NCI-H2227 treated with DMSO at 0.1 percent for 48 hours (cell line): ENCODE measurements at places on chromosomes 4 and X.

DNA sequence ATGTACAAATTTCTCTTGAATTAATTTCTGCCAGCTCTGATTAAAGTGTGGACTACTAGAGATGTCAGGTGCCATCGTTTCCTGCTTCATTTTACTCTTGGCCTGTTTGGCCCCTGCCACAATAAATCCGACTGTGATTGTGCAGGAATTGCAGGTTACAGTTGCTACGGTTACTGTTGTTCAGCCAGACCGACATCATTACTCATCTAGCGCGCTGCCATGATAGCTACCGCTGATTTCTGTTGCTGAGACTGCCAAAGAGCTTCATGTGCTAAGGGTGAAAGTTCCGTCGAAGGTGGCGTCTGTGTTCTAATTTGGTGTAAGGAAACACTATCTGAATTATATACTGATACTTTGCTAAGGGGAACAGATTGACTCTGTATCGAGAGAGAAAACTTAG, 22.1 kb downstream of the SLIT2 start:
- DNase-seq: peak; percentile 82

- DNase-seq: peak; percentile 40
These were observed 1.7 kb upstream of the METTL14 start for GRCh38 chr4:118683513-118683912.

DNA sequence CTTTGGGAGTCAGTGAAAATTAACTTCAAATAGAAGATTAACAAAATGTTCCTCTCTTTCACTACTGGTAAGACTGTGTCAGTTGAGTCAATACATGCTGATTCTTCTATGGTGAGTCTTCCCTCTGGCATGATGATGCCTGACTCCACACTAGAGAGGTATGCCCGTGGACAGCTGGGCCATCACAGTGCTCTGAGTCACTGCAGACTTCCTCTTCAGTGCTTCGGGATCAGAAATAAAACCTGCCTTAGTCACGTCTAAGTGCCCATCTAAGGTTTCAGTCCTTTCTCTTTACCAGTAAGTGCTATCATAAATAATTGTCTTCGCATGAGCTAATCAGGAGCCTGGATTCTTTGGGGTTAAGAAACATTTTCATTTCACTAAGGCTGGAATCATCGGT, 1.6 kb upstream of the ASB5 start:
- peak; percentile 2 for DNase-seq

- DNase-seq: no peak
These were observed 179.9 kb downstream of the AR start for GRCh38 chrX:67723580-67724351.

GRCh38 chr4:22167201-22167600, 218.6 kb upstream of the KCNIP4 start:
- DNase-seq: no peak

GRCh38 chrX:97685753-97686152, 802.0 kb downstream of the RPA4 start:
- no peak for DNase-seq

DNA sequence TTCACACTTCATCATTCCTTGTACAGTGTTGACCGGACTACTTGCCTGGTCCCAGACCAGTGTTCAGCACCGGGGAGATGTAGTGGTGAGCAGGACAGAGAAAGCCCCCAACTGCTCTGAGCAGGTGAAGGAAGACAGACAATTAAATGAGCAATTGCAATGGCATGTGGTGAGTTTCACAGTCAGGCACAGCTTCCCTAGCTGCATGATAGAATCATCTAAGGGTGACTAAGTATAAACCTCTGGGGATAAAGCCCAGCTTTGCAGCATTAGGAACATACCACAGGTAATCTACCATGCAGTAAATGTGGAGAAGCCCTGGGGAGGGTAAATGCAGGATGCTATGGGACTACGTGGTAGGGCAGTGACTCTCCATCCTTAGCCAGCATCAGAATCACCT, 47.8 kb downstream of the TMA16 start:
- no peak for DNase-seq

- DNase-seq: no peak
These were observed 221.7 kb downstream of the APBB2 start for GRCh38 chr4:40992472-40993295.

DNA sequence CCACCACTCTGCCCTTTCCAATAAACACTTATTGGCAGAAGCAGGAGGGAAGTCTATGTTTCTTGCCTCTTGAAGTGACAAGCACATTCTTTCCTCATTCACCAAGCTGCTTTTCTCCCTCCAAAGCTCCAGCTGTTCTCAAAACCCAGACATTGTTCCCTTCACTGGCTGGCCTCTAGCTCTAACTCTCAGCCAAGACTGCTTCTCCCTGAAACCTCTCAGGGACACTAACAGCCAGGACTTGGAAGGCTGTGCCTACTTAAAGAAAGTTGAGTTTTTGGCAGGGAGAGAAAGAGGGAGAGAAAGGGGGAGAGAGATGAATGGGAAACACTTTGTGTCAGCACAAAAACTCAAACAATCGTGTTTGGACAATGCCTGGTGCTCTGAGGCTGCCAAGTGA, 99.5 kb downstream of the COX18 start:
- DNase-seq: no peak

DNA sequence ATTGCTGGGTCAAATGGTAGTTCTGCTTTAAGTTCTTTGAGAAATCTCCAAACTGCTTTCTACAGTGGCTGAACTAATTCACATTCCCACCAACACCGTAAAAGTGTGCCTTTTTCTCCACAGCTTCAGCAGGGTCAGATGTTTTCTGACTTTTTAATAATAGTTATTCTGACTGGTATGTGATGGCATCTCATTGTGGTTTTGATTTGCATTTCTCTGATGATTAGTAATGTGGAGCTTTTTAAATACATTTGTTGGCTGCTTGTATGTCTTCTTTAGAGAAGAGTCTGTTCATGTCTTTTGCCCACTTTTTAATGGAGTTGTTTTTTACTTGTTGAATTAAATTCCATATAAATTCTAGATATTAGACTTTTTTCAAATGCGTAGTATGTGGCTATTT, 257.5 kb upstream of the ANKRD50 start:
- no peak for DNase-seq

DNA sequence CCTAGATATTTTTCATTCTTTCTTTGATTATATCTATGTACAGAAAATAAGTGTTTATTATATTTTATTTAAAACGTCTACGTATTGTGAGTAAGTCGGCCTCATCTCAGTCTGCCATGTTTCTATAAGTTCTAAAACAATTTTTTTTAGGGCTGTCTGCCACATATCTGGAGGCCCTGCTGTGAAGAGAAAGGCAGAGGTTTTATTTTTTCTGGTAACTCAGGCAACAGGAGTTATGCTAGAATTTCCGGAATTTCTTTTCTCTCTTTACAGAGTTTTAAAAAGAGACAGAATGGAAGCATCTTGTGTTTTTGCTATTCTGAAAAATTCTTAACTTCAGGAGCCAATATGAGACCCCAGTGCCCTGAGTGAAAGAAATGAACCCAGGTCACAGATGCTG, 1124.0 kb upstream of the TENM3 start:
- no peak for DNase-seq

GRCh38 chr4:128846063-128846462, 36.6 kb downstream of the JADE1 start:
- DNase-seq: no peak

GRCh38 chrX:10938365-10938923, 172.7 kb upstream of the HCCS start:
- DNase-seq: no peak

- DNase-seq: no peak
These were observed 3.7 kb downstream of the MYOZ2 start for GRCh38 chr4:119139311-119139710.

DNA sequence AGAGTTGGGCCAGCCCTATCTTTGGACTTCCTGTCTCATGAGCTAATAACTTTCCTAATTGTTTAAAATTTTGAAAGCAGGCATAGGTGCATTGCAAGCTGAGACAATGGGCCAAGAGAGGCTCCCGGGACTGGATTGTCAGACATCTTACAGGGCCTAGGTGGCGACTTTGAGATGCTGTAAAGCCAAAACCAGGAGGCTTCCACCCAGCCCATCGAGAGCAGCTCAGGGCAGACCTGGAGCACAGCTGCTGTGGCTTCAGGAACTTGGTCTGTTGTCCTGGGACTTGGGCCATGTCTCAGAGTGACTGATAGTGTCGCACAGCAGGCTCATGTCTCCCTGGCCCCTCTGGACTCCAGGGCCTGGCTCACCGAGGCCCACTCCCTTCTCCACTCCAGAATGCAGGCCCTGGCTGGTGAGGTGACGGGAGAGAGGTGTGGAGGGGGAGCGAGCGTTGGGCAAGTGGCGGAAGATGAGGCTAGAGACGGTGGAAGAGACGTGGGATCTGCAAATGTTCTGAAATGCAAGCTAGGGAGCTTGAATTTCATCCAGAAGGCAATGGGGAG, 24.1 kb upstream of the MTM1 start:
- no peak for DNase-seq

DNA sequence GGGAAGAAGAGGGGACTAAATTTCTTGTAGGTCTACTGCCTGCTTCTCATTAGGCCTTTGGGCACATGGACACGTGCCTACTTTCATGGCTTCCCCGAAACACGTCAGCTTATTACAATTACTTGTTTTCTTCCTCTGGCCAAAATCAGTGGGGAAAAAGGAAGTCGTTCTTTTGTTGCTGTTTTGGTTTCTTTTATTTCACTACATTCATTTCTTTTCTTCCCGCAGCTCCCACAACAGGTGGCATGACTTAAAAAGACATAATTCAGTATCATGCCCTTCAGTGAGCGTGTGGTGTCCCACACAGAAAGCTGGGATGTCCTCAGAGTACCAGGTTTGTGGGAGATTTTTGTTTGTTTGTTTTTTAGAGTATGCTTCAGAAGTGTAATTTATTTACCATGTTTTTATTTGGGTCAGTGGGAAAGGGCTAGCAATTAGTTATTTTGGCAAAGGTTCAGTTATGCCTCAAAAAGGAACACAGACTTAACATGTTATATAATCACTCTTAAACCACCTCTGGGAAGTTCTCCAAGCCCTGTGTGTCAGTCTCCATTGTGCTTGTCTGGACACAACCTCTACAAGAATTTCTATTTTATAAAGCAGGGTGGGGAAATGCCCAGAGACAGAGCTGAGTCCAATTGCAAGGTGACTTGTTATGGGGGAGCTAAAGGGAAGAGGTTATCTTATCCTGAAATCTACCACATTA, 44.2 kb upstream of the SPRY1 start:
- no peak for DNase-seq

- no peak for DNase-seq
These were observed 393.5 kb downstream of the KCNIP4 start for GRCh38 chr4:21555083-21555482.

GRCh38 chr4:163613383-163613782, 118.9 kb downstream of the TMA16 start:
- no peak for DNase-seq

DNA sequence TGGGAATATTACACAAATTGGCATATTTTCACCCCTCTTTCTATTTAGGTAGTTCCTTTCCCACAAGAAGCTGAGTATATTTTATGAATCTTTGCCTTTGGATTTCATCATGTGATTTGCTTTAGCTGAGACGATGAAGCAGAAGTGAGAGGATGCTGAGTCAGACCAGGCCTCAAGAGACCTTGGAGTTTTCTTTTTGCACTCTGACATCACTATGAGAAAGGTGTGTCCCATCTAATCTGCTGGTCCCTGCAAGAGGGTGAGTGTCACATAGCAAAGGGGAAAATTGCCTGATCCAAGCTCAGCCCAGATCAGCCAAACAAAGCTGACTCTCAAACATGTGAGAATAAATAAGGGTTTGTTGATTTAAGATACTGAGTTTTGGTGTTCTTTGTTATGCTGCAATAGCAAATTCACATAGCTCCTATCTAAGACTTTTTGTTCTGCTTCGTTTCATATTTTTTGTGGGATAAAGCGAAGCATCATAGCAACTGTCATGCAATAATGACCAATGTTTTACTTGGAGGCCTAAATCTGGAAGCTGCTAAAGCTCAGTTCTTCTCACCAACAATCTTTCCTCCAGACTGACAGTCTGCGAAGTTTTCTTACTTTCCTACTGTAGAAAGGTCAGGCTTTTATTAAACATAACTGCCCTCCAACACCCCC, 176.9 kb downstream of the PDHA2 start:
- no peak for DNase-seq

DNA sequence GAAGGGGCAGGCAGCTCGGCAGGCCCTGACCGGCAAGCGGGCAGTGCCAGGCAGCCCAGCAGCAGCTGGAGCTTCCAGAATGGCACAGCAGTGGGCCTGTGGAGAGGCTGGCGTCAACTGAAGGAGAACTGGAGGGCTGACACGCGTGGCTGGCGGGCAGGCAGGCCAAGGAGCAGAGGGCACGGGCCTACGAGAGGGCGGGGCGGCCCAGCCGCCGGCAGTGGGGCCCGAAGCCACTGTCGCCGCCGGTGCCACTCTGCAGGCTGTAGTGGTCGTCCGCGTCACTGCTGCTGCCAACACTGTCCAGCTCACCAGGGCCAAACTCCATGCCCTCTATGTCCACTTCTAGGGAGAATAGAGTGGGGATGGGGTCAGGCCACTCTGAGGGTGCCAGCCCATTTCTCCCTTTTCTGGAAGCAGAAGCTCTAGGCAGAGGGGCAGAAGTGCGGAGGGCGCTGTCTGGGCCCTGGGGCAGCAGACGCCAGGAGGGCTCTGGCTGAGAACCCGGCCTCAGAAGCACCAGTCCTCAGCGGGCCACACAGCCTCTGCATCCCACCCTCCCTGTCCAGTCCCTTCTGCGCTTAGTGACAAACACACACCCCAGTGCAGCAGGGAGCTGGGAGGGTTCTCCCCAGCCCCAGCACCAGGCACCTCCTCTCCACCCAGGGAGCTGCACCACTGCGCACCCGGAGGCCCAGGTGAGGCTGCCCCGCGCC, 8.6 kb upstream of the HAUS3 start:
- no peak for DNase-seq

DNA sequence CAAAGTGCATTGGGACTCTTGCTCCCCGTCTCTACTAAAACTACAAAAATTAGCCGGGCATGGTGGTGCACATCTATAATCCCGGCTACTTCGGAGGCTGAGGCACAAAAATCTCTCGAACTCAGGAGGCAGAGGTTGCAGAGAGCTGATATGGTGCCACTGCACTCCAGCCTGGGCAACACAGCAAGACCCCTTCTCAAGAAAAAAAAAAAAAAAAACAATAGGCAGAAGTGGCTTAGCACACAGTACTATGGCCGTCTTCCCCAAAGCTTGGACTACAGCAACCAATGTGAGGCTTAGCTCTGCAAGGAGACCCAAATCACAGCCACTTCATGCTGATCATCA, 162.8 kb upstream of the PRDX4 start:
- no peak for DNase-seq

- DNase-seq: no peak
These were observed 156.9 kb downstream of the AFAP1 start for GRCh38 chr4:7782783-7783182.

- DNase-seq: no peak
These were observed 15.8 kb downstream of the BRCC3 start for GRCh38 chrX:155086961-155087735.

- no peak for DNase-seq
These were observed 542.4 kb upstream of the FAM241A start for GRCh38 chr4:111602848-111603247.

GRCh38 chrX:19839770-19840254, 47.6 kb downstream of the SH3KBP1 start:
- no peak for DNase-seq

GRCh38 chr4:189081826-189082225, 858.8 kb upstream of the FRG1 start:
- DNase-seq: no peak
